ENCODE measurements at places on chromosomes 12 and 14.

DNA sequence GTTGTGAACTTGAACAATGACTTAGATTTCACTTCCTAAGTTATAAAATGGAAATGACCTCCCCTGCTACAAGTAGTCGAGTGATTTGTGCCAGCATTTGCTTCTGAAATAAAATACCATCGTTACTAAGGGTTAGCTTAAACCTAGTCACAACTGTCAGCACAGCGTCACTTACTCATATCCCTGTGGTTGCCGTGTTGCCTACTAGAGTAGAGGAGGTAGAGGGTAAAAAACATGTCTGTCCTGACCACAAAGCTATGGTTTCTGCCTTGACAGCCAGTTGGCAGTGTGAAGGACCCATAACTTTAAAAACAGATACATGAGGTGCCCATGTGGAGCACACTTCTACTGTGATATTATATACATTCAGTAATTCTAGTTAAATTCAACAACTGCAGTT lies 234.2 kb upstream of the RGS6 start:
- no peak for DNase-seq

DNA sequence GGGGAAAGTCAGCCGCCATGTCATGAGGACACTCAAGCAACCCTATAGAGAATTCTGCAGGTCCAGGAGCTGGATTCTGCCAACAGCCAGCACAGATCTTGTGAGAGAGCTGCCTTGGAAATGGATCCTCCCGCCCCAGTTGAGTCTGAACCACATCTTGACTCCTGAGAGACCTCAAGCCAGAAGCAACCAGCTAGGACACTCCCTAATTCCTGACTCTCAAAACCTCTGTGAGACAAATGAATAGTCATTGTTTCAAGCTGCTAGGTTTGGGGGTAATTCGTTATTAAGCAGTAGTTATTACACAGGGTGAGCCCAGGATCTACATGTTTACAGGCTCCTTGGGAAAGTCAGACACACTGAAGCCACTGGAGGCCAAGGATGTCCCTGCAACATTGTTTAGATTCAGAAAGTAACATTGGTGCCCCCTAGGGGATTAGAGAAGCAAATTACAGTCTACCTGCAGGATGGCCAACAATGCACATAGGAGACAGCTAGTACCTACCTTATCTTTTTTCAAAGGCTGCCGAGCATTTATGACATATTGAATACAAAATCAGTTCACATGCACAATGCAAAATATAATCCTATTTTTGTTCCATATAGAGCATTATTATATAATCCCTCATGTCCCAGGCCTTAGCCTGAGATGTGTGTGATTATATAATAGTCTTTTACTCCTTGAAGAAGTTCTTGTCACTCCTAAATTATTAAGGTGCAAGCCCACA lies 57.9 kb upstream of the FICD start:
- peak; percentile 89 for DNase-seq

GRCh38 chr12:2625289-2625612 lies 169.5 kb upstream of the FKBP4 start:
- no peak for DNase-seq

DNA sequence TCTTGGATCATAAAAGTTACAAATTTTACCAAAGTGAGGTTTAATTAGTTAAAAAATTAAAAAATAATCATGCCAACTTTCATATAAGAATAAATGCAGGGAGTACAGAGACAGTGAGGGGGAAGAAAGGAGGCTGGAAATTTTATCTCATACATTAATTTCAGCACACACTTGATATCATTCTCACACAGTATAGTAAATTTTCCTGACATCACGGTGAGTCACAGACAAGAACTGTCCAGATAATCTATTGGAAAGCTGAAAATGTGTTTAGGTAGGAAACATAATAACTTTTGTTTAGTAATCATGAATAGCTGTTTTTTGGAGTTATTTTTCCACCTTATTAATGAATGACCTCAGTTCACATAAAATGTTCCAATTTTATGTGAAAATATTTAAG lies 1204.8 kb downstream of the GALC start:
- no peak for DNase-seq

DNA sequence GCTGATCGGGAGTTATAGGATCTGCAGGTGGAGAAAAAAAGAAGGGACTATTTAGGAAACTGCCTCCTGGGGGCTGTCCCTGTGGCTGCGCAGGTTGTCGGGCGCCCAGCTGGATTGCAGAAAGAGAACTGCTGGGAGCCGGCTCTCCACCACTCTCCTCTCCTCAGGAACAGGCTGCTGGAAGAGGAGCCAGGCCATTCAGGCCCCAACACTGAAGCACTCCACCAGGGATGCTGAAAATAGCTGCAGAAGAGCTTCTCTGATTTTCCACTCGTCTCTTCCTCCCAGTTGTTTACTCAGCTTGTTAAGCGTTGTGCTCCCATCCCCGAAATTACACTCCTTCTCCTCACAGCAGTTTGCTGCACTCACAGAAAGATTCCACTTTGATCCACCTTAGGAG lies 347.3 kb downstream of the GLT1D1 start:
- no peak for DNase-seq

- DNase-seq: no peak
Observed at GRCh38 chr14:79631276-79631675, 580.0 kb downstream of the DIO2 start.

DNA sequence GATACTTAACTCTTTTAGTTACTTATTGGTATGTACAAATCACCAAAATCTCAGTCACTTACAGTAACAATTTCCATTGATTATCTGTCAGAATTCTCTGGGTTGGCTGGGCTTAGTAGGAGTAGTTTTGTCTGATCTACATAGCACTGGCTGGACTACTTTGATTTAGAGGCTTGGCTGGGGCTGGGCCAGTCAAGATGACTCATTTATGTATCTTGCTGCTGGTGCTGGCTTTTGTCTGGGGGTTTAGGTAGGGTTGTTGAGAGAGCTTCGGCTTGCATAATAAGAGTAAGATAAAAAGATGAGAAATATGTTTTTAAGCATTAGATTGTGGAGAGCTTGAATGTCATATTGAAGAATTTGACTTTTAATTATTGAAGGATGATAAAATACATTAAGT lies 1093.7 kb downstream of the SLC6A15 start:
- peak; percentile 3 for DNase-seq

GRCh38 chr14:104865631-104866441 lies 768 bp downstream of the CEP170B start:
- DNase-seq: peak; percentile 63

DNA sequence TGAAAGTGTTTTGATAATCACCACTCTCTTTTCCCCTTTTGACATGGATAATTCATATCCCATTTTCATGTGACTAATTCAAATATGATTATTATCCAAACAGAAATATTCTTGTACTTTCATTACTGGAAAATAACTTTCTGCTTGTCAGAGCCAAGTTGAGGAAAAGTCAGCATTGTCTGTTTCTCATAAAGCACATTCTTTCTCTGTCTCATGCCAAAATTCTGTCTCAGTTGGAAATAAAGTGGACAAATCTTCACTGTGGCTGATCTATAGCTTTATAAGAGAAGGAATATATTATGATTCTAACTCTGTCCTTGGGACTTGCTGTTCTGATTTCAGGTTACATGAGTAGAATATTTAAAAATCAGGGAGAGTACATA lies 22.7 kb upstream of the PRICKLE1 start:
- DNase-seq: no peak

DNA sequence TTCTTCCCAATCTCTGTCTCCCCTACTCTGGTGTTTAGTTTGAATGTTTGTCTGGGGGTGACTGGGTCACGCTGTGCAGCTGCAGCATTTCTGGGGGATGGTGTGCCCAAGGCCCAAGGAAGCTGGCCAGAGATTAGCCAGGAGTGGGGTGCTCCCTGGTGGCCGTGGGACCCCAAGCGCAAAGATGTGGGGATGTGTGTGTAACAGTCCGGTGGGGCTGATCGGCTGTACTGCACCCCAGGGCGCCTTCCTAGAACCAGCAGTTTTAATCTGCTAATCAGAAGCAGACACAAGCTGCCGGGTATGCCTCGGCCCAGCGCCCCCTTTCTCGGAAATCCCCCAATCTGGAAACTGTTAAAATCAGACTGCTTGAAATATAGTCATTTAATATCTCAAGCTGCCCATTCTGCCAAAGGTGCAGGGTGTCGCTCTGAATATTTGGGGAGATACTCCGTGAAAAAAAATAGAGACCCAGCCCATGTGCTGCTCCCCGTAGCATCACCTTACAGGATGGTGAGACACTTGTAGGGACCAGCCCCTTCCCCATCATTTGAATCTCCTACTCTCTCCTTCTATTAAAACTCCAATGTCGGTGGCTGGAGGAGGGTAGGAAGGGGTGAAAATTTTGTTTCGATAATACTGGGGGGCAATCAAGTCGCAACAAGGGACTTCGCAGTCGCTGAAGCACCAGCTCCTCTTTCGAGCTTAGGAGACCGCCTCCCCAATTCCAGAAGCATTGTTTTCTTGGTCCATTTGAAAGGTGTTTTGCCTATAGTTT lies 4.3 kb downstream of the HOXC9 start:
- no peak for DNase-seq

DNA sequence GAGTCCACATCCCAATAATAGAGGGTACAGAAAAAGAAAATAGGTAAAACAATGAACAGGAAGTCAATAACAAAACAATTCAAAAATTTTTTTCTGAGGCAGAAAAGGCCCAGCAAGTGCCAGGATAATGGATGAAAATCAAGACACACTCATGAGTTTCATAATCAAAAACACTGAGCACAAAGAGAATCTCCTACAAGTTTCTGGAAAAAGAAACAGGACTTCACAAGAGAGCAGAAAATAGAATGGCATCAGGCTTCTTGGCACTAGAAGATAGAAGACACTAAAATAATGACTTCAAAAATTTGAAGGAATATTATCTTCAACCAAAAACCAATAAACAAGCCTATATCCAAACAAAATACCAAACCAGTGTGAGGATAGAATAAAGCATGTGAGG lies 36.8 kb downstream of the DMAC2L start:
- DNase-seq: no peak

- DNase-seq: no peak
Observed at GRCh38 chr12:46491548-46491947, 119.0 kb upstream of the SLC38A2 start.

DNA sequence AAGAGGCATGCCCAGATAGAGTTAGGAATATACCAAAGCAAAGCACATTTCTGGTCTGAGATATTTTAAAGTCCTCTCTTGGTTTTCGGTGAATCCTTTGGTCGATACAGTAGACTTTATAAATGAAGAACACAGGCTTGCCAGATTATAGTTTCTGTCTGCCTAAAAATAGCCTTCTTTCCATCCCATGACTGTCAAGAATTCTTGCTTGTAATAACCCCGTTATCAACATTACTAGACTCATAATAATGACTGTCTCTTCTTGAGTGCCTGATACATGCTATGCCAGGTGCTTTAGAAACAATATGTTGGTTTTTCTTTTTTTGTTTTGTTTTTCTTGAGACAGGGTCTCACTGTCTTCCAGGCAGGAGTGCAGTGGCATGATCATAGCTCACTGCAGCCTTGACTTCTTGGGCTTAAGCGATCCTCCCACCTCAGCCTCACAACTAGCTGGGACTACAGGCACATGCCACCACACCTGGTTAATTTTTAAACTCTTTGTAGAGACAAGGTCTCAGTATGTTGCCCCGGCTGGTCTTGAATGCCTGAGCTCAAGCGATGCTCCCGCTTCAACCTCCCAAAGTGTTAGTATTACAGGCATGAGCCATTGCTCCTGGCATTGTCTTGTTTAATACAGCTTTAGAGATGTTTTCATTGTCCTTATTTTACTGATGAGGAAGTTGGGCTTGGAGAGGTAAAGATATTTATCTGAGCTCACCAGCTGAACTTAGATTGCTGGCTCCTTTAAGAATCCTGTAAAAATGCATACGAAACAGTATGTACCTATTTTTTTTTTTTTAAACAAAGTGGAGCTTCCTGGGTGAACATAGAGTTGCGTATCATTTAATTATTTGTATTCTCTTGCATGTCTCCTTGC lies 30.4 kb downstream of the CHST11 start:
- DNase-seq: no peak

- peak; percentile 82 for DNase-seq
Observed at GRCh38 chr12:6326316-6327228, 15.3 kb downstream of the TNFRSF1A start.

DNA sequence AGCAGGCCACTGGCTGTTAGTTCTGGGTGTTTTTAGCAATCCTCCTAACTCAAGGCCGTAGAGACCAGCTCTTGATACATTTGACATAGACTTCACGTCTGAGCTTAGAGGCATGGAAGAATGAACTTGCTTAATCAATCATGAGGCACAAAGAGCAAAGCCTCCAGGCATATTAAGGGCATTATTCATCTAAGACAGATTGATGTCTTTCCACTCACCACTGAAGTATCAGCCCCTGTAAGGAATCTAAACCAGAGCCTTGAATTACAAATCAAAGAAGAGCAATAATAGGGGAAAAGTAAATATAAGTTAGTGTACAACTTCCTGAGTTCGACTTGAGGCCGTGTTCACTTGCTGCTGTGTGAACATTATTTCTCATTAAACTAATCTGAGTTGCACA lies 1470.7 kb downstream of the AACS start:
- peak; percentile 67 for DNase-seq

GRCh38 chr12:125143491-125143890 lies 78.3 kb downstream of the AACS start:
- DNase-seq: peak; percentile 17

DNA sequence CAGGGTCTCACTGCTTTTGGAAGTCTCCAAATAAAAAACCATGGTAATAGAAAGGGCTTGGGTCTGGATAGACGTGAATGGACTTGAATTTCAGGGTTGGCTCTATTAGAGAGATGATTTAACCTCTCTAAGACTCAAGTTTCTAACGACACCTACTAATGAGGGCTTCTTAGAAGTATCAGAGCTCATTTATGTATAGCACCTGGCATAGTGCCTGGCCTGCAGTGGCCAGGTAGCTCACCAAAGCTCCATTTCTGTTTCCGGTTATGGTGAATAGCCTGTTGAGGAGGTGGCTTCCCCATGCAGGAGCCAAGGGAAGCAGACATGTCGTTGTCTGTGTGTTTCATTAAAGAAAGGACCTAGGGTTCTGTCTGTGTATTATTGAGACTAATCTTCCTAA lies 108.6 kb downstream of the ETV6 start:
- DNase-seq: no peak

- DNase-seq: no peak
Observed at GRCh38 chr12:18479256-18479655, 217.9 kb downstream of the PIK3C2G start.

DNA sequence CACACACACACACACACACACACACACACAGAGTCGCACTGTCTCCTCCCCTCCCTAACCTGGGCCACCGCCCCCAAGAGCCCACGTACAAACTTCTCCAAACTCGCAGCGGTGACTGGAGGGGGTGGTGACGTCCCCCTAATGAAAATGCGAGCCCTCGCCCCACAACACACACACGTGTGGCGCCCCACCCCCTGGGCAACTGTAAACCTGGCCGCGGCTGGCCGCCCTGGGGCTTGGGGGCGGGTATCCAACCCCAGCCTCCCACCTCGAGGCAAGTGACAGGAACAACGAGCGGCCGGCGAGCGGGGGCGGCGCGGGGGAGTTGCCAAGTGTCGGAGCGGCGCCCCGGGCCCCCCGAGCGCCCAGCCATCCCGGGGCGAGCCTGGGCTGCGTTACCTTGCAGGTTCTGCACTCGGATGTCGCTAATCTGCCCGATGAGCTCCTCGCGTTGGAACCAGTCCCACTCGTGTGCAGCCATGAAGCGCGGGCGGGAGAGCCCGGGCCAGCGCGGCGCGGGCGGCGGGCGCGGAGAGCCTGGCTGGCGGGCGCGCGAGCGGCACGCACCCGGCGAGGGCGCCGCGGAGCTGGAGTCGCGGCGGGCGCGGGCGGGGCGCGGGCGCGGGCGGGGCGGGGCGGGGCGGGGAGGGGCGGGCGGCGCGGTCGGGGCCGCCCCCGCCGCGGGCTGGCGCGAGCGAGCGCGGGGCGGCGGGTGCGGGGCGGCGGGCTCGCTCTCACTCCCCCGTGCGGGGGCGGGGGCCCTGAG lies at the start of gene CLMN:
TSS of gene CLMN (minus strand) at position 597 of the 766 bp plus-strand sequence. CDS start at position 481, 116 bp downstream.
- peak; percentile 62 for DNase-seq

GRCh38 chr12:105852951-105853350 lies 285.8 kb downstream of the NUAK1 start:
- DNase-seq: no peak

Measured in A673 (cell line).